ENCODE measurements at places on chromosomes 12 and 14.

- DNase-seq, result no peak
Observed at GRCh38 chr12:54437243-54437642, 18.2 kb upstream of the ITGA5 start.

- DNase-seq, result no peak
Observed at GRCh38 chr12:98559666-98560065, 33.8 kb upstream of the SLC25A3 start.

DNA sequence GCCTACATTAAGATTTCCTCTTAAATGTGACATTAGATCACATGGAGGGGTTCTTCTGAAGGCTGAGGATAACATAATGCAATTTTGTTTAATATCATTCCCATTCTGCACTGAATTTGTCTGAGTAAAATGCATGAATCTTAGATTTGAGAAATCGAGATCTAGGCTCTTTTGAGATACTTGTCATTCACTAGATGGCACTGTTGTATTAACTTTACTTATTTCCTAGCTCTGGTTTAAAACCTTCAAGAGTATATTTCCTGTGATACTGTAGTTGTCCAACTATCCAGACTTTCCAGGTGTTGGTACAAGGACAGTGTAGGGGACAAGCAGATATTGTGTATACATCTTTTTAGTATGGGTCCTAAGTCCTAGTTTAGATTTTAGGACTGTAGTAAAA is 91.7 kb upstream of the SEL1L start:
- DNase-seq, result no peak

DNA sequence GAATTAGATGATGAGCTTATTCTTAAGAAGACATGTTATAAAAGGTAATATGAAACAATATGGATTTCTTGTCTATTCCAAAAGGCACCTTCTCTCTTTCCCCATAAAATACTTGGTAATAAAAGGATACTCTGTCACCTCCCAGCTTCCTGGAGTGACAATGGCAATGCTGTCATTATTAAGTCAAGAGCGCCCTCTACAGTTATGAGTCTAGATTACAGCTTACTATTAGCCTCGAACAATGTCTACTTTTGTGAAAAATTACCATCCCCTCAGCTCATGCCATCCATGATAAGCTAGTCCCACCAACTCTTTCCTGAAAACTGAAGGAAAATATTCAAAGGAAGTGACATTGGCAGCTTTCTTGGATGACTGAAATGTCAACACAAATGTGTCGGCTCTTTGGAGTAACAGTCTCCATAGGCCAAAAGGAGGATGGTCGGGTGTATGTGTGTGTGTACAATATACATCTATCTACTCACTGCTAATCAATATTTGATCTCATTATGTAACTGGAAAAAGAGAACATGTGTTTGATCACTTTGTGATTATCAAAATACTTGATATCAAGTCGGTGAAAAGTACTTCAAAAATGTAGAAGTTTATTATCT is 48.7 kb upstream of the CDKN3 start:
- DNase-seq, result no peak

- DNase-seq, result no peak
Observed at GRCh38 chr12:47818467-47819137, 1.1 kb downstream of the HDAC7 start.

GRCh38 chr12:93102744-93103143 is 173.6 kb upstream of the EEA1 start:
- no peak for DNase-seq

DNA sequence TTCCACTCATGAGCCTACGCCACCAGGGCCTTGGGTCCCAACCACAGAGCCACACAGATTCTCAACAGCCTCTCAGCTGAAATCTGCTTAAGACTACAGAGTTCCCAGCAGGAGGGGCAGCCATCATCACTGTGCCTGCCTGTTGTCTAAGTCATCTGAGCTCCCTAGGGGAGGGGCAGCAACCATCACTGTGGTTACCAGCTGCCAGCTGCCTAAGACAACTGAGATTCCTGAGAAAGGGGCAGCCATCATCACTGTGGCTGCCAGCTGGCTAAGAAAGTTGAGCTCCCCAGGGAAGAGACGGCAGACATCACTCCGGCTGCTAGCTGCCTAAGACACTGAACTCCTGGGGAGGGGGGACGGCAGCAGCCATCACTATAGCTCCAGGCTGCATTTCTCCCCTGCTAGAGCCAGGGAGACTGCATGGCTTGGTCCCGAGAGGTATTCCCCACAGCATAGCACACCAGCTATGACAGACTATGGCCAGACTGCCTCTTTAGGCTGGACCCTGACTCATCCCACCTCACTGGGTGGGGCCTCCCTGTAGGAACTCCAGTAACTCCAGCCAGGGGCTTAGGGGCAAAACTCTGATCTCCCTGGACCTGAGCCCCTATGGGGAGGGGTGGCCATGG is 37.2 kb upstream of the C14orf132 start:
- DNase-seq, result no peak

DNA sequence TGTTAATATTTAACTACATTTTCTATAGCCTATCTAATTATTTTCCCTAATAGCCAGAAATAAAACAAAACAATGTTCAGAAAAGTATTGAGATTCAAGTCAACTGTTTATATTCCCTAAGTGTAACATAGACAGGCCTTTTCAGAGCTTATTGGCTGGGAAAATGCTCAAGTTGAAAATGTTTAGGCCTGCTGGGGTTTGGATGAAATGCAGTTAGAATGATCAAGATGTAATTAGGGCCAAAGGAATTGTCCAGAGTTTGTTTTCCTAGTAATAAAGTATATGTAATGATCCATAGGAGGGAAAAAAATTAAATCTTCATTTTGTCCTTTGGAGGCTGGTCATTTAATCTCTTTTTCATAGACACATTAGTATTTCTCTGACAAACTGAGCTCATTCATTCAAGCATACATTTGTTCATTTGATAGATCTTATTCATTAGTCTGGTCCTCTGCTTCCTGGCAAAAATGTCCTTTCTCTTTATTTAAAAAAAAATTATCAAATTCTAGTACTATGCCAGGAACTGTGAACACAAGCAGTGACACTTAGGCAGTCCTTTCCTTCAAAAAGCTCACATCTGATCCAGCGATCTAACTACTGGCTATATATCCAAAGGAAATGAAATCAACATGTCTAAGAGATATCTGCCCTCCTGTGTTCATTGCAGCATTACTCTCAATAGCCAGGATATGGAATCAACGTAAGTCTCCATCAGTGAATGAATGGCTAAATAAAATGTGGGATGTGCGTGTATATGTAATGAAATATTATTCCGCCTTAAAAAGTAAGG is 40.1 kb upstream of the NEDD1 start:
- DNase-seq, result no peak

- DNase-seq, result no peak
Observed at GRCh38 chr12:82034769-82035168, 275.6 kb upstream of the PPFIA2 start.

- no peak for DNase-seq
Observed at GRCh38 chr12:69616025-69616424, 5.3 kb upstream of the LRRC10 start.

DNA sequence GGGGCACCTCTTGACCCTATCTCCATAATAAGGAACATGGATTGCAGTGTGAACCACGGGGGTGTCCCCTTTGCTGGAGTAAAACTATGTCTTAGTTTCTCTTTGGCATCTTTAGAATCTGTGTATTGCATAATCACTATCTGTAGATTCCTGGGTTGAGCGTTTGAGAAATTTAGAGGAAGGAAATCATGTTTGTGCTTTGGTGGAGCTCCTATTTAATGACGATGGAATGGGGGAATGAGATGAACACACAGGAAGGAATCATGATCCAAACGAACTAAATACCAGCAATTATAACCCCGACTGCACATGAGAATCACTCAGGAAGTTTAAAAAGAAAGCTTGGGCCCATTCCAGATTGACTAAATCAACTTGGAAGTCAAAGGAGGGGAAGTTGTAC is 1.3 kb upstream of the MYG1 start:
- DNase-seq, result no peak

DNA sequence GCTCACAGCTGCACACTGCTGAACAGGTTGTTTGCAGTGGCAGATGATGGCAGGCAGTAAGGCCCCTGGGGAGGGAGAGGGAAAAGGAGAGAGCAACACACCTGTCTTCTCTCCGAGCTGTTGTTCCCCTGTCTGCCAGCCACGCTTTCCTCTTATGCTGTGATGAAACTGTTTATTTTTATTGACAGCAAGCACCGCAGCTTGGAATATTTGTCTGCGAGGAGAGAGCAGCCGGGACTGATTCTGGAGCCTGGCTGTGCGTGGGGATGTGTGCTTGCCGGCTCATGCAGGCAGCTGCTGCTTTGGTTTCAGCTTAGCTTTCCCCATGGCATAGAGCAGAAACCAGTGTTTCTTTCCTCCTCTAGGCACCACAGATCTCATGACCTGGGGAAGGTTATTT is 58.7 kb upstream of the KCNA5 start:
- no peak for DNase-seq

DNA sequence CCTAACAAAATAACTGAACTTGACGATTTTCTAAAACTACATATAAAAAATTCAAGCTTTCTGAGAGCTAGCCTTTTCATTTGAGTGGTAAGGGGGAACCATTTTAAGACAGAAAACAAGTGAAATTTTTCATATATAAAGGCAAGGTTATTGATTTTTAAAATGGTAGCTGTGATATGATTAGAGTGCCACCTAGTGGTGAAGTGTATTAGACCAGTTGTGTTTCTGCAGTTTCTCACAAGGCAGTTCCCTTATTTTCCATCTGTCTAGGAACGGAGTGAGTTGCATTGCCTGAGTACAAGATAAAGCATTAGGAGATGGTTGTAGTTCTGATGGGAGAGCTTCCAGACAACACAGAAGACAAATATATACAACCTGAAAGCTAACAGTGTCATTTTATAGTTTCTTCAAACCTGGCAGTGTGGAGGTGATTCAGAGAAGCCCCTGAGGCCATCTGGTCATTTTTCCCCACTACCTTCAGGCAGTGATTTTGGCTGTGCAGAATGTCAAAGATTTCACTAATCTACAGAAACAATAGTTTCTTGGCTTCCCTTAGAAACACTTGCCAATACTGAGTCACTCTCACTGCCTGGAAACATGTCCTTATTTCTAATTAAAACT is 180.8 kb downstream of the C12orf50 start:
- DNase-seq, result no peak

DNA sequence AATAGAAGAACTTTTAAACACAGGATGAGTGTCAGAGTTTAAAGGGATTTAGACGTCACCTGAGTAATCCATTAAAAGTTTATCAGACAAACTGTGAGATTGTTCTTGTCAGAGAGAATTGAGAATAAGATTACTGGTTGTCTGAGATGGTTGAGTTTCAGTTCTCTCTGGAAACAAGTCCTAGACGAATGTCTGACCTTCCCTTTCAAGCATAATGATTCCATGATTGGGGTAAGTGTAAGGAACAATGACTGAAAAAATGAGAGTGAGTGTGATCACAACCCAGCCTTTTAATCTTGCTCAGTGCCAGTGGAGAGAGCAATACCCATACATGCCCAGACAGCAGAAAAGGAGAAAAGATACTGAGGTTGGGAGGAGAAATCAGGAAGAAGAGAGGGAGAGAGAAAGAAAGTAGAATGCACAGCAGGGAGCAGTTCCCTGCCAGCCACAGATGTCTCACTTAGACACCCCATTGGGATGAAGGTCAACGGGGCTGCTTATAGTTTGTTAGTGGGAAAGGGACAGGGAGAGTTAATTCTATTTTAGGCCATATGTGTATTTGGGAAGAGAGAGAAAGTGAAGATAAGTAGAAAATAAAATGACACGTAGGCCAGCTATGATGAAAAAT is 4.3 kb downstream of the GRIP1 start:
- no peak for DNase-seq

GRCh38 chr14:72290241-72290640 is 358.0 kb downstream of the RGS6 start:
- DNase-seq, result no peak

- DNase-seq, result no peak
Observed at GRCh38 chr14:88848571-88848970, 24.1 kb downstream of the TTC8 start.

- no peak for DNase-seq
Observed at GRCh38 chr14:45120096-45120495, 14.2 kb downstream of the FKBP3 start.

DNA sequence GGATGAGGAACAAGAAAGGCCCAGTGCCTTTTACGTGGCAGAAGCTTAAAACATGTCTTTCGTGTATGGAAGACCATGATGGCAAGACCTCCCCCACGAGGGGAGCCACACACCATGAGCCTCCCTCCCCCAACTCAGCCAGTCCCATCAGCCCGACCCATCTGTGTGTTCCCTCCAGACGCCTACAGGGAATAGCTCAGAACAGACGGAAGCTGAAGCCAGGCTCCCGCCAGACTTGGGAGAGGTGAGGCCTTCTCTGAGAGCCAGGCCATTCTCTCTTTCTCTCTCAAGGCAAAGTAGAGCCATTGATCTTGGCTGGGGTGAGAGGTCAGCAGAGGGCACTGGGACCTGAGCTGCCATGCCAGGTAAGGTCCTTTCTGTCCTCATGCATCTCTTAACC is 9.5 kb downstream of the REM2 start:
- DNase-seq, result no peak

DNA sequence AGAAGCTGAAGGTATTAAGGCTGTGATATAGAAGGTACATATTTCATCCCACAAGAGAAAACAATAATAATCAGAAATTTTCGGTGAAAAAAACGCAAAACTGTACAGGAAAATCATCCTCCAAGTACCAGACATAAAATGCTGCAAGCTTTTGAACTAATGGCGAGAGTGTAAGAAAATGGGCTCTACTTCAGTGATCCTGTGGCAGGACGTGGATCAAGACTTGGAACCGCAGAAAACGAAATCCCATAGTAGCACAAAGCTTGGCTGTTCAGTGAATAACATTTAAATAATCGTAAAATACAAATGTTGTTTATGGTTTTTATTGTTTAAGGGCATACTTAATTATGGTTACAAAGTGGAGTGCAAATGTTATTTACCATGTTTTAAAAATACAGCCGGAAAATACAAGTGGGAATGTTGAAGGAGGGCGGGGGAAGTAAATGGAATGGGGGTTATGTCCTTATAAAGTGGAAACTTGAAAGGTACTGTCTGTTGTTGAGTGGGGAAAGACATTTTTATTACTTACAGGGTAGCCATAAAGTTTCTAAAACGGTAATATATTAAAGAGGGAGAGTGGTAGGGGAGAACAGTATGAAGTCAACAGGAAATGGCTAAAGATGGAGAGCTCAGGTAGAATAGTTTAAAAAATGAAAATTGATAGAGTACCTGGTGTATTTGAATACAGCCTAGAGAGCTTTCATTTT is 1.1 kb downstream of the SMIM10L1 start:
- no peak for DNase-seq

GRCh38 chr12:27185234-27186021 is 58.7 kb upstream of the STK38L start:
- DNase-seq, result no peak

DNA sequence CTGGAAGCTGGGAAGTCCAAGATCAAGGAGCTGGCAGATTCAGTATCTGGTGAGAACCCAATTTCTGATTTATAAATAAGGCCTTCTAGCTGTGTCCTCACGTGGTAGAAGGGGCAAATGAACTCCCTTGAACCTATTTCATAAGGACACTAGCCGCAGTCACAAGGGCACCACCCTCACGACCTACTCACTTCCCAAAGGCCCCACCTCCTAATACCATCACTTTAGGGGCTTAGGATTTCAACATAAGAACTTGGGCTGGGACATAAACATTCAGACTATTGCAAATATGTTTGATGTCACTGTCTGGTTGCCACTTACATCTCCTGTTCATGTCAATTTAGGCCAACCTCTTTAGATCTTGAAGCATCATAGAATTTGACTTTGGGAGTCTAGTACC is 10.8 kb upstream of the CNIH1 start:
- DNase-seq, result no peak

- no peak for DNase-seq
Observed at GRCh38 chr12:52977170-52977569, 28.3 kb downstream of the KRT18 start.

Data from NCI-H510A (cell line).